Hematopoietic multipotent progenitor cell treated with erythropoietin and hydrocortisone succinate and interleukin-3 and kit ligand, for 4 days (in vitro differentiated cells): ENCODE measurements at places on chromosomes 5 and 9.
A peak's percentile ranks its signal among the peaks of the same experiment; 100 is the strongest.

DNA sequence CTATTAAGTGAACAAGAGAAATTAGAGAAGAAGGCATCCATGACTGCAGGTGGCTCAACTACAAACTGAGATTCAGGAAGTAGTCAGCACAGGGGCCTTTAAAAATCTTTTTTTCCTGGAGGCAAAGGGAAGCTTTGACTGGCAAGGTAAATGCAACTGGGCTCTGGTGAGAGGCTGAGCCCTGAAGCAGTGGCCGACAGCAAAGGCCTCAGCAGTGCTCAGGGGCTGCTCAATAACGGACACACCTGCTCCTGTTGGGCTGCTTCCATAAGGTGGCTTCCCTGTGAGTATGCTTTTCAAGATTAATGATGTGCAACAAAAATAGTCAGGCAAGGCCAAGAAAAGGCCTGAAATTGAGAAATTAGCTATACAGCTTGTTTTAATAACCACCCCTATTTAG is 134.2 kb upstream of the RGMB start:
- no peak for DNase-seq

DNA sequence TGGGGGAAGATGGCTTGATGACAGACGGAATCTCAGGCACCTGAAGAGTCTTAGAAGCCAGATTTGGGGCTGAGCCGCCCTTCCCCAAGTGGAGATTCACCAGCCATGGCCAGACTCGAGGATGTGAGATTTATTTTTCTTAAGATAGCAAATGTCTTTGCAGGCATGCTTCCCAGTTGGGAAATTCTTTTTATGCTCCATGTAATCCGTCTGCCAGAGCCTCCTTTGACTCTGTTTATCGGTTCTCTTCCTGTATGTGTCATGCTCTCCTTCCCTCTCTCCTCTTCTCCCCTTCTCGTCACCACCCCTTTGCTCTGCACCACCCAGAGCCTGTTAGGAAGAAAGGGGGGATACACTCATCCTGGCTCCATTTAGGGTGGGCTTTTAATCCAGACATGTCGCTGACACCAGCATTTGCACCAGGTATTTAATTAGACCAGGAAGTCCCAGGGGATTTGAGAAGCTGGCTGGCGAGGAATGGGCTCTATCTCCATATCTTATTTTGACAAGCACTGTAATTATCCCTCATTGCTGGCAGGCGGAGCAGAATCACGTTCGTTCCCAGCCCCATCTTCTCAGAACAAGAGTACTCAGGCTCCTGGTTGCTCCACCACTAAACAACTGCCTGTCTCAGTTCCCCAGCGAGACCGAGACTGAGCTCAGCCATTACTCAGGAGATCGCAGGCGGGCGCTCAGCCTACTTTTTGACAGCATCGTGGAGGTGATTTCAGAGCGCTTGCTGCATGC is 50.9 kb downstream of the KCNIP1 start:
- no peak for DNase-seq

GRCh38 chr9:83520292-83520691 is 17.9 kb downstream of the FRMD3 start:
- no peak for DNase-seq

DNA sequence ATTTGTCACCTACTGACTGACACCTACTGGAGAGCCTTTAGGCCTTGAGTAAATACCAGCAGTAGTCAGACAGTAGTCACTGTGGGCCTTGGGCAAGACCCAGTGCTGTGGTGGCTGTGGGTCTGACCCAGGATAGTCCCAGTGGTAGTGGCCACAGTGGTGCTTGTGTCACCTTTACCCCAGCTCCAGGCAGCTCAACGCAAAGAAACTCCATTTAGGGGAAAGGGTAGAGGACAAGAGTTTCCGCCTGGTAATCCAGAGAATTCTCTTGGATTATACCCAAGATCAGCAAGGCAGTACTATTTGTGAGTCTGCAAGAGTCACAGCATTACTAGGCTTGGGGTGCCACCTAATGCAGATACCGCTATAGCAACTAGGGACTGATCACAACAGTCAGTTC is 28.9 kb downstream of the CERT1 start:
- no peak for DNase-seq

DNA sequence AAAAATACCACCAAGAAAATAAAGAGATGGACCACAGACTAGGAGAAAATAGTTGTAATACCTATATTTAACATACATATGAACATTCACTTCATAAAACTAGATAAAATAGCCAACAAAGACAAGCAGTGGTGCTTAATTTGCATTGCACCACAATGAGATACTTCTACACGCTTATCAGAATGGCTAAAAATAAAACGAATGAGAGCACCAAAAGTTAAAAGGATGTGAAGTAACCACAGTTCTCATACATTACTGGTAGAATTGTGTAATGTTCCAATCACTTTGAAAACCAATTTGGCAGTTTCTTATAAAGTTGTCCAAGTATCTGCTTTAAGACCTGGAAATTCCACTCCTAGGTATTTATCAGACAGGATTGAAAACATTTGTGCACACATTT is 198.9 kb upstream of the SGCD start:
- no peak for DNase-seq

DNA sequence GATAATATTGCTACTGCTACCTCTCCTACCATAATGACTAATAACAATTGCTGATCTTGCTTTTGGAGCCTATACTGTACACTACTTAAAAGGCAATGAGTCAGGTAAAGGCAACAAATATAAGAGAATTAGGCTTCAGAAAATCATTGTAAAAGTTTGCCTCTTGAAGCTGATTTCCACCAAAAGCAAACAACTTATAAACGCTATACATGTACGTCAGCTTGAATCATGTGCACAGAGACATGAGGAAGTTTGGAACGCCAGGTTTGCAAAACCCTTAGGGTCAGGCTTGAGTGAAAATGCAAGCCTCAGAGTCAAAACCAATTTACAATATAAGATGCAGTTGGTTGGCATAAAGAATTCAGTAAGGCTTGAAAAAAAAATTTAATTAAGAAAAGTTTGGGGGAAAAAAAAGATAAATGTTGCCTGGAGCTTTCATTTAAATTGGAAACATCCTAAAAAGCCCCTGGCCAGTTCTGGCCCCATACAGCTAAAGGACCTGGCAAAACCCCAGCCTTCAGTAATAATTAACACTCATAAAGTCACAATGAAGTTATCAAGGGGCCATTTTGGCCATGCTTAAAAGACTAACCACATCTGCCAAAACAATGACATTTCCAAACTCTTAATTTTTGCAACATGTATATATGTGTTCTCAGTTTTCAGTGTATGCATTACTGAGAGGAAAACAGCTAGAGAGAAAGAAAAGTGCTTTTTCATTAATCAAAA is 181.0 kb upstream of the NFIL3 start:
- no peak for DNase-seq

DNA sequence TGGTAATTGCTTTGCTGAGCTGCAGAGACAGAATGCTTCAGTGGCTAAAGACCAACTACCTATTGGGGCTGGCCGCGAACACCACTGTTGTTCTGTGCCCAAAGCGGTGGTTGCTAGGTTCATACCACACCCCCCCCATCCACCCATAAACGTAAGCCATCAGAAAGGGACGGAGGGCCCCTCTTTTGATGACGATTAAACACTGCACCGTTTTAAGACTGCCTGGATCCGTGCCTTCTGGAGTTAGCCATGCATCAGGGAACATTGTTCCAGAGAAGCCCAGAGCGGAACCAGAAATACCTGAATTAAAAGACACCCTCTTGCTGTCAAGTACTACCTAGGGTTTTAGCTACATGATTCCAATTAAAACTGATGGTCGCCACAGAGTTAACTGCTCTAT is 369.1 kb upstream of the DAP start:
- DNase-seq = no peak

GRCh38 chr9:108671176-108671575 is 184.6 kb downstream of the ACTL7B start:
- DNase-seq = peak; percentile 54

GRCh38 chr5:163789870-163790269 is 284.5 kb downstream of the MAT2B start:
- no peak for DNase-seq

DNA sequence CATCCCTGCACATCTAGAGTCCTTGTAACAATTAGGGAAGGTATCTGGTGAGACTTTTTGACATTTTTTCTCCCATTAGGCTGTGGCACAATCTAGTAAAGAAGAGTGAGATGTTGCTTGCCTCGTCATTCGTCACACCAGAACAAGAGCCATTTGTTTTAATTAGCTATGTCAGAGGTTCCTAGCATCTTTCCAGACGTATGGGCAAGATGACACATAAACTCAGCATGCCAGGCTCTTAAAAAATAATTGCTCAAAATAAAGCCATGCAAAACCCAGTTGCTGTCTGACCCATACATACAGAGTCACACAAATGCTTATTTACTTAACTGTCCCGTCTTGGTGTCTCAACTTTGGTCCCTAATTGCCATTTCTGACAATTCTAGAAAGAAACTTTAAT is 125.9 kb downstream of the TRPM3 start:
- DNase-seq = no peak

GRCh38 chr5:173050791-173051190 is 5.4 kb upstream of the CREBRF start:
- DNase-seq = no peak

- DNase-seq = peak; percentile 80
These were observed 112.5 kb downstream of the FAM174A start for GRCh38 chr5:100647461-100648230.

GRCh38 chr5:50962934-50963872 is 296.8 kb downstream of the PARP8 start:
- peak; percentile 77 for DNase-seq

DNA sequence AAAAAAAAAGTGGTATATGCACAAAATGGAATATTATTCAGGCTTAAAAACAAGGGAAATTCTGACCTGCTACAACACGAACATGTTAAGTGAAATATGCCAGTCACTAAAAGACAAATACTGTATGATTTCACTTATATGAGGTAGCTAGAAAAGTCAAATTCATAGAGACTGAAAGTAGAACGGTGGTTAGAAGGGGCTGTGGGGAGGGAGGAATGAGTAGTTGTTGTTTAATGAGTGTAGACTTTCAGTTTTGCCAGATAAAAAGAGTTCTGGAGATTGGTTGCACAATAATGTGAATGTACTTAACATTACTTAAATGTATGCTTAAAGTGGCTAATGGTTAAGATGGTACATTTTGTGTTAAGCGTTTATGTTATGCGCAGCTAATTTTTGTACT is 79.5 kb upstream of the IL12B start:
- peak; percentile 8 for DNase-seq

- peak; percentile 19 for DNase-seq
These were observed 13.6 kb downstream of the ZBTB43 start for GRCh38 chr9:126818482-126818881.

DNA sequence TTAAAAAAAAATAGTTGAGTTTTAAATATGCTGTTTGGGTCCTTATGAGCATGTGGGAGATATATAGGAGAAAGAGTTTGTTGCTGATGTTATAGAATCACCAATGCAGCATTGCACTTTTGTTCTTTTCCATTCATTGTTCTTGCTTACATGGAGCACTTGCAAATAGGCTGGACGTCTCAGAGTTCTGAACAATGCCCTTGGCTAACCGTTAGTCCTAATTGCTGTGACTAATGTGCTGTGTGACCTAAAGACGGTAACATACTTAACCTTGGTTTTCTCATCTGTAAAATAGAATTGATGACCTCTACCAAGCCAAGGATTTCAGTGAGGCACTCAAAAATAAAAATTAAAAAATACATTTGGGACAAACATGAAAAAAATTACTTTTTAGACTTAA is 29.8 kb downstream of the PIK3R1 start:
- DNase-seq = no peak

DNA sequence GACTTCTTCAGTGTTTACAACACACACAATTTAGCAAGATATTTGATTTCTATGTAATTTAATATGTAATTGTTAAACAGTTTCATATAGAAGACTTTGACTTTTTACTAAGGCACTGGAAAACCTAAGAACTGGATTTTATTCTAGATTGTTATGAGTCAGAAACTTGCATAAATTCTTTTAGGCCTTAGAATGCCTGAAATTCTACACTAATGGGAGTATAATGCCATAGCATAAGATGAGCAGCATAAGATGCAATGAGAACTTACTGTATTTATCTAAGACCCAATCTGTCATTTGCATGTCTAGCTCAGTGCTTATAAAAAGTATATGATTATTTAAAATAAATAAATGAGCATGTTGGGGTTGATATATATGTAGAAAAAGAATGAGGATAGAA is 285.2 kb downstream of the CDH12 start:
- DNase-seq = no peak

DNA sequence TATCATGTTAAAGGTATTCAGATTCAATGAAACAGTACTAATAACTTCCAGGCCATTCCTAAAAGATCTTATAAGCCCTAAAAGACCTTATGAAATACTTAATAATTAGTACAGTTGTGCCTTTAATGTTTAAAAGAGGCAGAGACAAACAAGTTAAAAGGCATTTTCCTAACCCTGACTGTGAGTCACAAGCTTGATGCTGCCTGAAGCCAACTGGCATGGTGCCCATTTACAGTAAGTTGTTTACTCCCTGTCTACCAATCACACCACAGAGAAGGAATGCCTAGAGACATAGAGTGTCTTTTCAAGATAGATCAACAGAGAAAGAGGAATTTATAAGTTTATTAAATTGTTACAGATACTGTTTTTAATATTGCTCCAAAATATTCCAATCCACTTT is 47.8 kb downstream of the NR3C1 start:
- DNase-seq = peak; percentile 90

GRCh38 chr9:15294604-15295003 is 12.4 kb downstream of the TTC39B start:
- DNase-seq = no peak

- DNase-seq = no peak
These were observed at the start of gene ABCA2 for GRCh38 chr9:137027369-137028262. ABCA2 (minus strand) TSS chr9:137028237; CDS start chr9:137028140, 97 bp downstream.

DNA sequence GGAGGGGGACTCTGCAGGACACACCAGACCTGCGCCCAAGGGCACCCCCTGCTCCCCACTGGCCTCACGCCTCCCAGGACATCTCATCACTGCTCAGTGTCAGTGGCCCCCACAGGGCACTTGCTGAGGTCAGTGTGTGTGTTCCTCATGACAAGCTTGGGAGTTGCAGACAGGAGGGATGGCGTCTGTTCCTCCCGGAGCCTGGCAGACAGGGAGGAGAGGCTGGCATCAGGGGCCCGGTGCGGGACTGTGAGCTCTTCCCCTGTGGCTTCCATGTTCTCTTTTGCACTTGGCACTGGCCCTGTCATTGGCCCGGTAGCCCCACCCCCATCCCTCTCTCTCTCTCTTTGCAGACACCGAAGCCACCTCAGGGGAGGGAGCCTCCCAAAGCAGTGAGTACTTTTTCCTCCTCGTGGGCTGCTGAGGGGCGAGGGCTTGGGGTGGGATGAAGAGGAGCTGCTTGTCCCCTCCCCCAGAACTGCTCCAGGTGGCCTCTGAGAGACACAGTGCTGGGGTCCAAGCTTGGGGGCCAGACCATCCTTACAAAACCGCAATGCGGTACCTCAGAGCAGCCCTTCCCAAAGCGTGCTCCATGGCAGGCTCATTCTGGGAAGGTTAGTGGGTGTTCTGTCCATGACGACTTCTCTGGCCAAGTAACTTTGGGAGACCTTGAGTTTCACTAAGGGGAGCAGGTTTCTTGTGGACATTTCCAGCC is 75.7 kb downstream of the AMBP start:
- DNase-seq = no peak

- no peak for DNase-seq
These were observed 179.8 kb upstream of the ARRDC3 start for GRCh38 chr5:91562922-91563321.
